Effector memory CD4-positive, alpha-beta T cell (primary cell): ENCODE measurements at places on chromosomes 2 and 18.
A peak's percentile ranks its signal among the peaks of the same experiment; 100 is the strongest.

DNA sequence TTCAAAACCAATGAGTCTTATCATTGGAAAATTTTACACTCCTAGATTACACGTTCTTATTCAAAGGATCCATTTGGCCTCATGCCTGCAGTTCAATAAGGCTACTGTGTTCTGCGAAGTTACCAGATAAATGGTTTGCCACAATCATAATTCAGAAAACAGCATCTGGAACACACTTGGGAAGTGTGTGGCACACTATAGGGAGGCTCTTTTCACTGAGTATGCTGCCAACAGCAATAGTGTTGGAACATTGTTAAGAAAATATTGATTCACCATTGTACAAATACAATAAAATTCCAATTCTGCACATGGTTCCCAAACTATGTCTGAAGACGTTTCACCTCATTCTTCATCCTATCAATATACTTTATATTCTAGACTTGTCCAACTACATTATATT lies 141.4 kb upstream of the DOK6 start:
- no peak for DNase-seq

GRCh38 chr18:9417073-9417851 lies 58.1 kb upstream of the RALBP1 start:
- no peak for DNase-seq

GRCh38 chr2:81550277-81550676 lies 1245.7 kb upstream of the LRRTM1 start:
- DNase-seq: no peak

GRCh38 chr2:2575181-2575577 lies 244.1 kb upstream of the MYT1L start:
- DNase-seq: no peak

- no peak for DNase-seq
These were observed 103.2 kb upstream of the HS6ST1 start for GRCh38 chr2:128421861-128422311.

DNA sequence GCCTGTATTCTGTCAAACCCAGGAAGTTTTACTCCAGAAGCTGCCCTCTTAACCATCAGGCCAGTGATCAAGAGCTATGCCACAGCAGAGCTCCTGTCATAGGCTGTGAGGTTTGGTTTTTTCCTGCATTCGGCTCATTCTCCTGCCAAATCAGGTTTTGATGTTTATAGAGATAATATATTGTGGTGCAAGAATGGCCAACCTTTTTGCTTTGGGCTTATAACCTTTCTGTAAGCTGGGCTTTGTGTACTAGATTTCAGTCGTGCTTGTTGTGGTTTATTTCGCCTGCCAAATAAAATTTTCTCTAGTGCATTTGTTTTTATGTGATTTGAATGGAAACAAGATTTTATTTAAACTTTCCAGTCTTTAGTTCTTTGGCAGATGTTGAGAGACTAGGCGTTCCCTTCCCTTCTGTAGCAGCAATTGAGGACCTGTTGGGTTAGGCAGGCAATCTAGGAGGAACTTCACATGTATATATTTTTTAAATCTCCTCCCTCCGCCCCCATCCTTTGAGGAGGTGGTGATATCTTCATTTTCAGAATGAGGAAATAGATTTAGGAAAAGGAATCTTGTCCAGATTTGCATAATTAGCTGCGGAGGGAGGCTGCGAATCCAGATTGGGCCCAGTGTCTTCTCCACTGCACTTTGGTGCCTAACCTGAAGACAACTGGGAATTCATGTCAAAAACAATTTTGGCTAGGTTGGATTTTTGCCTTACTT lies 2.6 kb downstream of the KDM3A start:
- DNase-seq: no peak

- DNase-seq: no peak
These were observed 12.6 kb downstream of the MFSD6 start for GRCh38 chr2:190420801-190421200.

- DNase-seq: no peak
These were observed 256.8 kb downstream of the RNF152 start for GRCh38 chr18:61635901-61636528.

DNA sequence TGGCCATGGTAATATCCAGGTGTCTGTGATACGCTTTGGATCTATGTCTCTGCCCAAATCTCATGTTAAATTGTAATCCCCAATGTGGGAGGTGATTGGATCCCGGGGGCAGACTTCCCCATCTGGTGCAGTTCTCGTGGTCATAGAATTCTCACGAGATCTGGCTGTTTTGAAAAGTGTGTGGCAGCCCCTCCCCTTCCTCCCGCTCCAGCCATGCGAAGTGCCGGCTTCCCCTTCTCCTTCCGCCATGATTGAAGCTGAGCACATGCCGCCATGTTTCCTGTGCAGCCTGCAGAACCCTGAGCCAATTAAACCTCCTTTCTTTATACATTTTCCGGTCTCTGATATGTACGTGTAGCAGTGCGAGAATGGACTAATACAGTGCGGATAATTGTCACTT lies 42.5 kb downstream of the GPC1 start:
- DNase-seq: no peak

GRCh38 chr2:237244976-237245646 lies 159.4 kb downstream of the COPS8 start:
- DNase-seq: no peak

DNA sequence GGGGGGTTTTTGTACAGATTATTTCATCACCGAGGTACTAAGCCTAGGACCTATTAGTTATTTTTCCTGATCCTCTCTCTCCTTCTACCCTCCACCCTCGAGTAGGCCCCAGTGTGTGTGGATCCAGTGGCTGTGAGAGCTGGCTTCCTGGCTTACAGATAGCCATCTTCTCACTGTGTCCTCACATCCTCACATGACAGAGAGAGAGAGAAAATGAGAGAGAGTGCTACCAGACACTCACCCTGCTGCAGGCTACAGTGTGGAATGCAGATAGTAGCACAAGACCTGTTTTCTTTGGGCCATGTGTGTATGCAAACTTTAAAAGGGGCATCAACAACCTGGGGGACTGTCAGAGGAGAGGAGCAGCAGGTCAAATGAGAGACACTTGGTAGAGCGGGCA lies 9.5 kb downstream of the KCNK3 start:
- no peak for DNase-seq

DNA sequence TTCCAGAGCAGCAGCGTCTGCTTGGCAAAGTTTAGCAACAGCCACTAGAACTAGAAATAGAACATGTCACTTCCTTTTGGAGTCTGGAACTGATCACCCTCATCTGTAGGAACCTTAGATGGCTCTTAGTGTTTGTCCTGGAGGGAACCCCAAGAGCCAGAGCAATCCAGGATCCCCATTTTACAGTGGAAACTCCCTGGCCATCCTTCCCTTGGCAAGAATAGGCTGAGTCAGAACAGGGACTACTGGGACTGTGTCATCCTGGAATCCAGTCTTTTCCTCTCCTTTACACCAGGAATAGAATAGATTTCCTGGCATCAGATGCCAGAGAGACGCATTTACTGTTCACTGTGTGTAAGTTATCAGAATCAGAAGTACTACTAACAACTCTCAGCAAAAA lies 33.2 kb upstream of the GRHL1 start:
- DNase-seq: no peak

GRCh38 chr2:79729532-79729931 lies 216.7 kb downstream of the CTNNA2 start:
- no peak for DNase-seq

- no peak for DNase-seq
These were observed 45.4 kb downstream of the ST8SIA5 start for GRCh38 chr18:46711444-46711863.

GRCh38 chr2:106886916-106887758 lies 1.2 kb upstream of the ST6GAL2 start:
- DNase-seq: no peak

DNA sequence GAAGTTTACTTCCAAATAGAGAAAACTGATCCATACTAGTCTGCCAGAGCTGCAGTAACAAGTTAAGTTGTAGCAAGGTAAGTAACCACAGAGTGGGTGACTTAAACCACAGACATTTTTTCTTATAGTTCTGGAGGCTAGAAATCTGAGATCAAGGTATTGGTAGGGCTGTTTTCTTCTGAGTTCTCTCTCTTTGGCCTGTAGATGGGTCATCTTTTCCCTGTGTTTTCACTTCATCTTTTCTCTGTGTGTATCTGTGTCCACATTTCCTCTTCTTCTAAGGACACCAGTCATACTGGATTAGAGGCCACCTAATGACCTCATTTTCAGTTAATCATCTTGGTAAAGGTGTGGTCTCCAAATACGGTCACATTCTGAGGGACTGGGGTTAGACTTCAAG lies 142.9 kb upstream of the MEX3C start:
- DNase-seq: no peak

DNA sequence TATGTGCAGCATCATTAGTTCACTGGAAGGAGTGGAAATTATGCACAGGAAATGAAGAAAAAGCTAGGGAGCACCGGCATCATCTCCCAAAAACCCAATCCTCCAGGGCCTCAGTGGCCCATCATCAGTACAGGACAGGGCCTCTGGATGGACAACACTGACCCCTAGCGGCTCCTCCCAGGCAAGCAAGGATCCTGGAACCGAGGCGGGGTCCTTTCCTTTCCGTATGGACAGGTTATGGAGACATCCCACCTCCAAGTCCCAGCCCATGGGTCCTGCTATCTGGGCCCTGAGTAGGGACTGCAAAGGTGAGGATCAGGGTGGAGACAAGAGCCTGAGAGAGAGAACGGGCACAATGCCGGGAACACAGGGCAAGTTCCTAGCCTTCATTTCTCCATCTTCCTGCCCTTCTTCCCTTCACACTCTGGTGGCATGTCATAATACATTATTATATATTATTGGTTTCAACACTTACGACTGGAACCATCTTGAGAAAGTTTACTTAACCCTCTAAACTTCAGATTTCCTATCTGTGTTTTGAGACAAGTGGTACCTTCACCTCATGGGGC lies 68.2 kb downstream of the ZNF516 start:
- no peak for DNase-seq

DNA sequence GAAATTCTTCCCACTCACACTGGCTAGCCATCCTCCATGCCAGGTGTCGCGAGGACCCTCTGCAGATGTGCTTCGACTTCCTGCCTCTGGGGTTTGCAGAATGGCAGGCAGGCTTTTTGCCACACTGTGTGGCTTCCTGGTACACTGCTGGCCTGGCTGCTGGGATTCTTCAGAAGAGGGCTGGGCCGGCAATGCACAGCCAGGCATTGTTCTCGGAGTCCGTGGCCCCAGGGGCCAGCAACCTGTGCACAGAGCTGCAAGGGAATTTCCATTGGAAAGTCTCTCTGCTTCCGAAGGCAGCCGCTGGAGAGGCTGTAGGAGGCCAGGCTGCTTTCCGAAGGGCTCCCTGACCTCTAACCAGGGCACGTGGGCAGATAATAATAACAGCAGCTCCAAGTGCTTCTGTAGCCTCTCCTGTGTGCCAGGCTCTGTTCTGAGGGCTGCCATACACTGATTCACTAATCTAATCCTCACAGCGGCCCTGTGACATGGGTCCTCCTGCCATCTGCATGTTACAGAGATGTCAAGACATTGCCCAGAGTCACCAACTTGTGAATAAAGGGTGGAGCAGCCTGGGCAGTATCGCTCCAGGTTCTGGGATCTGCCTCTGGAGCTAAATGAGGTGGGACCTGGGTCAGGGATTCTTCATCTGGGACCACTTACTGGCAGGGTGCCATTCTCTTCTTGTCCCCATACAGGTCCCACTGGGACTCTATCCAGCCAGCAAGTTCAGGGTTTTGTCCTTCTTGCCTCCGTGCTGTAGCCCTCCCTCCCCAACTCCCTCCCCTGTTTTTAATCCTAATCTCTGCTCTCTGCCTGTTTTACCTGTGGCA lies 5.0 kb downstream of the LDLRAD4 start:
- no peak for DNase-seq

DNA sequence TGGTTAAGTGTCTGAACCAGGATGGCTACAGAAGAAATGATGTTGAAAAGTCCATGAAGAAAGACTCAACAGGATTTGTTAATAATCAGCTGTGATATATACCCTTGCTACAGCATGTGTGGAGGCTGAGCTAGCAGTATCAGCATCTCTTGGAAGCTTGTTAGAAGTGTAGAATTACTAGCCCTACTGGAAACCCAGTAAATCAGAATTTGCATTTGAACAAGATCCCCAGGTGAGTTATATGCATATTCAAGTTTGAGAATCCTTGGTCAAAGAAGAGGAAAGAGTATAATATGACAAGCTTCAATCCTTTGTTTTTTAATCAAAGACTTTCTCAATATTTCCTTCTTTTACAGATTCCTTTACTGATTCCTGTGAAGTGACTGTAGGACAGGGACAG lies 109.0 kb upstream of the KCNJ3 start:
- no peak for DNase-seq

DNA sequence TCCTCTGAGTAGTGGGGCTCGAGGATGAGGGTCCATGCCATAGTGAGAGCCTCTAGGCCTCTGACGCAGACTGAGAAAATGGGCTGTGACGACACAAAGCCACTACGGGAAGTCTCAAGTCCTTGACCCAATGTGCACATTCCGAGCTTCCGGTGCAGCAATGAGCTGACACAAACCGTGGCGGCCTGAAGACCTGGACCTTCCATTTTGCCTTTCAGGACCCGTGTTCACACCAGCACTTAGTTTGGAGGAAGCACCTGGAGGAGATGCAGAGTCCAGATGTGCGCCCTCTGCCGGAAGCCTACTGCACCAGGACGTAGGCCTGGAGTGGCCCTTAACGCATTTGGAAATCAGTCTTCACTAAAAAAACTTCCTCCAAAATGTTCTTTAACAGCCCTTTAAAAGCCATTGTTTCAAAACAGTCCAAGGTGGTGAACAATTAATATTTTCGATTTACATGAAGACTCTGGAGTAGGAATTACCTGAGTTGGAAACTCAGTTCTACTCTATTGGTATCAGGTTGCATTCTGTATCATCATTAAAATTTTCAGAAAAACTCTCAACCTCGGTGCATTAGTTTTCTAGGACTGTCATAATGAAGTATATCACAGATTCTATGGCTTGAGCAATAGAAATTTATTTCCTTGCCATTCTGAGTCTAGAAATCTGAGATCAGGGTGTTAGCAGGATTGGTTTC lies 33.9 kb downstream of the BMP10 start:
- DNase-seq: peak; percentile 43

- no peak for DNase-seq
These were observed 51.1 kb downstream of the MTHFD2 start for GRCh38 chr2:74249406-74250122.

- no peak for DNase-seq
These were observed 82.1 kb downstream of the TNP1 start for GRCh38 chr2:216777637-216778273.

DNA sequence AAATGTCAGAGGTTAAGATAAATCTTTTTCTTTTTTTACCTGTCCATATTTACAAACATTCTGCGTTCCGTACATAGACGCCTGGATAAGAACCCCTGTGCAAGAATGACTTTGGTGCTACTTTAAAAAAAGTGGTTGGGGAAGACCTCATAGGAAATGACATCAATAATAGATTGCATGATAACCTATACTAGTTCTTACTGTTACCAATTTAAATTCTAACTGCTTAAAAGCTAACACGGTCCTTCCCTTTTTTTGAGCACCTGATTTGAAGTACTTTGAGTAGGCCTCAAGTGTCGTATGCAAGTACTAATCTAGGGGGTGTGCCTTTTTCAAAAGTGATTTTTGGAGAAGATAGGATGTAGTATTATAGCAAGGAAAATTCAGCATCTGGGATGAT lies 2.1 kb downstream of the SLC39A10 start:
- no peak for DNase-seq
